ENCODE measurements at places on chromosomes 6 and 20.

DNA sequence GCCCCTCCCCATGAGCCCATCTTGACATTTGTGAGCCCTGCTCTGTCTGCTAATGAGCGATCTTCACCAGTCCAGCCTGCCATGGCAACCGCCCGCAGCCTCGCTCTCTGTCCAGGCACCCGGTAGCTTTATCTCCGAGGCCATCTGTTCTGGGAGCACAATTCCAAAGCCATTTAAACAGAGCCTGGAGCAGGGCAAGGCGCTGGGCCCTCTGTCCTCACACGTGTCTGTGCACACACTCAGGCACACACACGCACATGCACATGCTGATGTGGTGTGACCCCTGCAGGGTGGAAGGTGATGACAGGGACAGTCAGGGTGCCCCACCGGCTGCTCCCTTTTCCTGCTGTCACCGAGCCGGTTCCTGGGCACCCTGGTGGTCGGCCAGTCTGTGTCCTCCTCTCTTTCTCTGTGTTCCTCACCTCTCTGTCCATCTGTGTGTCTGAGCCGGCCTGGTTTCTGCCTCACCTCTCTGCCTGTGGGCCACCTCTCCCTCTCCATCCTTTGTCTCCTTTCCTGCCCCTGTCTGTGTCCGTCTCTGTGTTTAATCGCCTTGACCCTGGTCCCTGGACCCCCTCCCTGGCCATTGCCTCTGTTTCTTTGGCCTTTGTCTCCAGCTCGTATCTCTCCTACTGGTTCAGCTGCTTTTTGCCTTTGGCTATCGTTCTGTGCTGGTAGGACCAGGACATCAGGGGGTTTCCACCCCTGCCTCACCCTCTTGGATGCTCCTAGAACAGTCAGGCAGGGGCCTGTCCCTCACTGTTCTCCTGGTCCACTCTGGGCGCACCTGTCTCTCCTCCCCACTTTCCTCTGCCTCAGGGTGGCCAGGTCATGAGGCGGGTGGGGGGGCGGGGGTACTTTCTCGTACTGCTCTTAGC, 8.8 kb upstream of the MYT1 start:
- no peak for DNase-seq

- no peak for DNase-seq
Measured at GRCh38 chr6:39416728-39417127, 94.2 kb upstream of the KCNK16 start.

DNA sequence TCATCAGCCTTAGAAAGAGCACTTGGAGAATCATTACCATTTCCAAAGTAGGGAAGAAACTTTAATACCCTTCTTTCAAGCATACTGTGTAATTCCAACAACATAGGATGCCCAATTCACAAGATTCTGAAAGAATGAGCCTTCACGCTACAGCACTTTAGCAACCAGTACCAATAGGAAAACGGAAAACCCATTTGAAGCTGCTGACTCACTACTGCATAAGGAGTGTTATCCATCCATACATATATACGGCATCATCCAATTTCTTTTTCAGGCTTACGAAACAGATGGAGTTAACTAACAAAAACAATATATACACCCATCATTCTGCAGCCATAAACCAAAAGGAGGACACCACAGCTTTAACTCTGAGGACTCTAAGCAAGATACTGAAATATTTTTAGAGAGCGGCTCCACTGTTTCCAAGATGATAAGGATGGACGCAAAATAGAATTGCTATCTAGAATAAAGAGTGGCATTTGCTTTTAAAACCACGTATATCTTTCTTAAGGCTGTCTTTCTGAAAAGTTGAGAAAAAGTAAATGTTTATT, 24.9 kb downstream of the FYN start:
- no peak for DNase-seq

DNA sequence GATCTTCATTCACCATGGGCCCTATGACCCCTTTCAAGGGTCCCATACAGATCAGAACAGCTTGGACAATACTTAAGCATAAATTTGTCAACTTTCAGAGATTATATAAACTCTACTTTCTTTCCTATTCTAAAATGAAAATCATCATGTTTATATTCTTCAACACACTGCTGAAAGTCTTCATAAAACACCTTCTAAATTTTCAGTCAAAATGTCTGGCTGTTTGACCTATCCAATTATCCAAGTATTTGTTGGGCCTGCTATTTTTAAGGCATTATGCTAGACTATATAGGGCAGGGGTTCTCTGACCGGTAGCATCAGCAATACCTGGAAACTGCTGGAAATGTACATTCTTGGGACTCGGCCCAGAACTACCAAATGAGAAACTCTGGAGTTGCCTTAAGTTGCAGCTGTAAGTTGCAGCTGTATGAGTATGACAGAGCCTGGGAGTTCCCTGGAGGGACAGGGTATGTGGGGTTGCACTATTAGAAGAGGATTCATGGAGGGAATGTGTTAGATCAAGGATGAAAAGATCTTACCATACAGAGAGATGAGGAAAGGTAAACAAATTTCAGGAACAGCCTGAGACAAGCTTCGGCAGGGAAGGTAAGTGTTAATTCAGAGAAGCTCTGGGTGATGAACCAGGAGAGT, 293.0 kb downstream of the ADGB start:
- DNase-seq: no peak

GRCh38 chr20:63381781-63382431, 20.8 kb upstream of the CHRNA4 start:
- DNase-seq: no peak

DNA sequence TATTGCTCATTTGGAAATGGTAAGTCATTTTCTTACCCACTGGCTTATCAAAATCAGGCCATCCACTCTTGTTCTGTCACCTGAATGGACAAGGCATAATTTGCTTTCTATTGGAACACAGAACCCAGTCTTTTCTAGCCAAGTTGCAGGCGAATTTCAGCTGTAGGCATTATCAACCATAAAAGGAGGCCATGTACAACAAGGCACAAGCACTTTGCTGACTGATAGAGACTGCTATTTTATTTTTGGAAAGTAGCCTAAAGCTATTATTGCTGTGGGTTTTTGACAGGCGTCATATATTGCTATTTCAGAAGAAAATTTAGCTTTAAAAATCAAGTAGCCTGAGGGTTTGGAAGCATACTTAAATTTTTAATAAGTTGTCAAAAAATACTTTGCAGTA, 344.2 kb downstream of the HDGFL1 start:
- DNase-seq: no peak

DNA sequence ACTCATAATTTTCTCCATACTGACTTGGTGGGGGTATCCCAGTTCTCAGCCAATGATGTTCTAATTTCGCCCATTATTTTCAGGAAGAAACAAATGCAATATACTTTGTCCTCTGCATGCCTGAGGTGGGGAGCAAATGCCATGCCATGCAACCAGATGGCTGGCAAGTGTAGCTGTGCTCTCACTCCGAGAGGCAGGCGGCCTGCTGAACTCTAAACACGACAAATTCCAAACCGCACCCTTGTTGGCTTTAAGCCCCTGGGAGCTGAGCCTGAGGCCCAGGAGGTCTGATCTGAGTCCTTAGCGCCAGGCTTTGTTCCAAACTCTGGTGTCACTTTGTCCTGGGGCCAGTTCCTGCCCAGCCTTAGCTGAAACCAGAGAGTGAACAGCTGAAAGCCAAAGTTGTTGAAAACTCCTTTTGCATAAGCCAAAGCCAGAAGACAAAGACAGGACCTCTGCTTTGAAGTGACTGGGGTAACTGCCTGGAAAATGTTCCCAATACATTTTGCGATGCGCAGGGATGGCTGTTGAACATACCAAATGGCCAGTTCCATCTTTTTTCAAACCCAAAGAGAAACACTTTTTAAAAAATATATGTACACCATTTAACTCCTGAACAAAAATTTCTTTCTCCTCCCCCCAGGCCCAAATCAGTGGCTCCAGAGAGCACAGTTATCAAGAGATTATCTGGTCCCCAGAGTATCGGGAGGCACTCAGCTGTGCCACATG, 46.2 kb downstream of the TTI1 start:
- no peak for DNase-seq

DNA sequence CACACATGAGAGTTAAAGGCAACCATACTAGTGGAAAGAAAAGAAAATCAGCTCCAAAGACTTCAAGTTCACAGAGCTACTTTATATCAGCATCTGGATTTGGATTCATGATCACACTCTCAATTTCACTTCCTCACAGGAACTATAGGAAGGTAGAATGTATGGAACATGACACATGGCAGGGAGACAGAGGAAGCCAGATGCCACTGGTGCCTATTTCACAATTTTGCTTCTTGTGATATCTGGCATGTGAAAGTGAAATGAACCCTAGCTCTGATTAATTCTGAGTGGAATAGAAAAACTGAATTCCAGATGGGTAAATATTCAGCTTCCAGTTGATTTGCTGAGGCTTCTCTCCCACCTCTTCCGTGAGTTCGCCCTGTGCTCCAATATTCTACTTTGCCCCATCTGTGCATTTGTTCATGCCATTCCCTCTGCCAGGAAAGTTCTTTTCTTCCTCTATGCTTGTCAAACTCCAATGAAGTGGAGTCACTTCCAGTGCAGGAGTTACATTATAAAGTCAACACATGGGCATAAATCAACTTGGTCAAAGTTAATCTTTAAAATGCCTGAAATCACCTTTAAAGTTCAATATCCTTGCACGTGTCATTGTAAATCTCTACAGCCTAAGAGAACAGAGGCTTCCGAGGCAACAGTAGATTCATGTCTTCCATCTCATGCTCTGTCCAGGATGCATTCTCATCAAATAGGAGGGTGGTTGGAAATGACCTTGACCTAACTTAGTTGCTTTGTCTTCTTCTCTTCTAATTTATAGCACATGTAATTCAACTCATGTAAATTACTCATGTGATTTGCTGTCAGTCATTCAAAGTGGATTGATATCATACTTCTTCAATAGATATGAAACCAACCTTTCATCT, 275.3 kb downstream of the HIVEP2 start:
- no peak for DNase-seq

DNA sequence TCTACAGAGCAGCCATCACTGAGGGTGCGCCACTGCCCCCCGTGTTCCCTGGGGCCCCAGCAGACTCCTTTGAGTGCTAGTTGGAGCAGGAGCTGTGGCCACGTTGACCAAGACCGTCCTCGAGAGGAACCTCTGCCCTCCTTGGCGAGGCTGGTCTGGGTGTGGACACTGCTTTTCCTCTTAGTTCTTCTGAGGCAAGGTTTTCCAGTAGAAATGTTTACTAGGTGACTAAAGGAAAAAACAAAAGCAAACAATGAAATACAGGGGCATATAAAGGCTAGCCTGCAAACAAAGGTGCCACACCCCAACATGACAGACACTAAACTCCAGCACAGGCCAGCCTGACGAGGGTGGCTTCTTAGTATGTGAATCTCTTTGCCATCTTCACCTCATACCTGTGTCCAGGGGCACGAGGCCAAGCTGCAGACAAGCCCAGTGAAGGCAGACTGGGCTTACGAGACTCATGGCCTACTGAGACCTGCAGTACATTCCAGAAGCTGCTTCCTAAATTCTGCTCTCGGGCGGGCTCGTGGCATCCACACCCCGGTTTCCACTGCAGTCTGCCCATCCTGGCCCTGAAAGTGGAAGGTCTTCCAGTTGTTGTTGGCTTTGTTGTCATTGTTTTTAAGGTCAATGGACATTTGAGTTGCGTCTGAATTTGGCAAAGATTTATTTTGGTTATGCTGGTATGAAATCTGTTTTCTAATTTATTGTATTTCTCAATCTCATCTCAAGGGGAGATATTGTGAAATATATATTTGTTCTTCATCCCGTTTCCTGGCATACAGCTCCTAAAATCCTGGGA, 39.2 kb downstream of the FAM50B start:
- DNase-seq: no peak

GRCh38 chr6:165823609-165824326, 160.7 kb upstream of the PDE10A start:
- no peak for DNase-seq

DNA sequence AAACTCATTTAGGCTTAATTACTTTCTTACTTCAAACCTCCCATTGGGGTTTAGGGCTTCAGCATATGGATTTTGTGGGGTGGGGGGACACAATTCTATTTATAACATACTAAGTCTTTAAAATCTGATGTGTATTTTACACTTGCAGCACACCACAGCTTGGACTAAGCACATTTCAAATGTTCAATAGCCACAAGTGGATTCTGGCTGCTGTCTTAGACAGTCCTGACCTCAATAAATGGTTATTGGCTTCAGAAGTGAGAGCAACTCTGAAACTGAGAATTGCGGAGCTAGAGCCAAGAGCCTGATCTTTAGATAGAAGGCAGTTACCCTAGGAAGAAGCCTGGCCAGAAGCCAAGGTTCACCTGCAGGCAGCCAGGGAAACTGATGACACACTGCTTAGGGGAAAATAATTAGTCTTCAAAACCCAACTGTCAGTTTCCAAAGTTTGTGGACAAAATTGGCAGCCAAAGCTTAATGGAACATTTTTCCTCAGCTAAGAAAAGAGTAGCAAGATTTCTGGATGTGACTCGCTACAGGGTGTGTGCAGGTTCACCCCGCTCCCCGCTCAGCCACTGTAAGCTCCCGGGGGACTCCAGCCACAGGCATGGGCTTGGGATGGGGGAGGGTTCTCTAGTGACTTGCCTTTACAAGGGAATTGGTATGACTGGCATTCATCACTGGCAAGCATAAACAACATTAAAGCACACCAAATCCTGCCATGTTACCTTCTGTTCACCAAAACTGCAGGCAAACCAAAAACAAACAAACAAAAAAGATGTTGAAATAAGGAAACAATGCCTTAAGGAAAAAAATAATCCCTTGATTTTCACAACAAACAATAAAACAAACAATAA, 219.8 kb downstream of the TFAP2A start:
- no peak for DNase-seq

DNA sequence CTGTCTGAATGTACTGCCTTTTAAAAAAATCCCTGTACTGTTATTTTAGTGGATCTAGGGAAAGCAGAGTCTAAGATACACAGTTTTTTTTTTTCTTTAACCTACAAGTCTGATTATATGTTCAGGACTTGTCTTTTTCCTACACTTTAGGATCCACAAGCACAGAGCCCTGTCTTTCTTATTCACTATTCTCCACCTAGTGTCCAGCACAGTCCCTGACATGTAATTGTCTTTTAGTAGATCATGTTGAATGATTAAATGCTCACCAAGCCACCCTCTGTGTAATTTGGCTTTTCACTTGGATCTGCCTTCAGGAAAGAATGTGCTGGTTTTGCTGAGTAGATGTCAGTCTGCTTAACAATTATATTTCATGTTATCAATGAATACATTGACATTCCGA, 35.8 kb upstream of the YWHAB start:
- no peak for DNase-seq

DNA sequence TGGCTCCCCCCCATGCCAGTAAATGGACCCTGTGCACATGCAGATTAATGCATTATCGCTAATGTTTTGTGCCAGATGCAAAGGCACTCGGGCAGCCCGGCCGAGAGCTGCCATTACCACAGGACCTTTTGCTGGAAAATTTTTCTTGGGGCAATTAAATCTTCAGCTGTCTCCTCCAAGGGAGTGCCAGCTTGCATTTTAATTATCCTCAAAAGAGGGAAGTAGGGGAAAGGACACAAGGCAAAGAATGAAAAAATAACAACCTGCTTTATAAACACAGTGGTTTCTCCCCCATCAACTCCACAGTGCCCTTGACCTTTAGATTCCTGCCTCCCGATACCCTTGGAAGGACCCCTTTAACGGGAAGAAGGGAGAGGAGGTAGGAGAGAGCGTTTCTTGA, 48.2 kb downstream of the PDYN start:
- DNase-seq: no peak

Data from activated CD8-positive, alpha-beta memory T cell treated with anti-CD3 and anti-CD28 coated beads for 4 hours (primary cell).